ENCODE measurements at places on chromosomes 11 and 22.

GRCh38 chr11:78213526-78214330, 25.0 kb downstream of the USP35 start:
- DNase-seq = no peak

- no peak for DNase-seq
Measured at GRCh38 chr11:7523416-7524210, 9.8 kb downstream of the PPFIBP2 start.

GRCh38 chr11:72245263-72245816, 1.4 kb upstream of the PHOX2A start:
- DNase-seq = no peak

DNA sequence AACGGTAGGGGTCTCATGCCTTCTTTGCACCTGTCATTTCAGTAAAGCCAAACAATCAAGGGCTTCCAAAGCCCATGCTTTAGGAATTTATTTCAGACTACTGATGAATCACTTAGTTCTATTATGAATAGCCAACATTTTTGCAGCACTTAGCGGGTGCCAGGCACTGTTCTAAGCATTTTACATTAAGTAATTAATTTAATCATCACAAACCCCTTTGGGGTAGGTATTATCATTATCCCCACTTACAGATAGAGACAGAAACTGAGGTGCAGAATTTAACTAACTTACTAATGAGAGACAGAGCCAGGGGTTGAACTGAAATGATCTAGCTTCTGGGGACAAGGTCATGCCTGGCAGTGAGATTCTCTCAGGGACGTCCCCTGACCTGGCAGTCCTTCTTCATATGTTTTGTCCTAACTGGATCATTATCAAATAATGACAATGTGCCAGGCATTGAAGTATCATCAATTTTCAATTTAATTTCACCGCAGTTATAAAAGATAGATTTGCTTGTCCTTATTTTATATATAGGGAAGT, 31.7 kb upstream of the NAV2 start:
- DNase-seq = no peak

DNA sequence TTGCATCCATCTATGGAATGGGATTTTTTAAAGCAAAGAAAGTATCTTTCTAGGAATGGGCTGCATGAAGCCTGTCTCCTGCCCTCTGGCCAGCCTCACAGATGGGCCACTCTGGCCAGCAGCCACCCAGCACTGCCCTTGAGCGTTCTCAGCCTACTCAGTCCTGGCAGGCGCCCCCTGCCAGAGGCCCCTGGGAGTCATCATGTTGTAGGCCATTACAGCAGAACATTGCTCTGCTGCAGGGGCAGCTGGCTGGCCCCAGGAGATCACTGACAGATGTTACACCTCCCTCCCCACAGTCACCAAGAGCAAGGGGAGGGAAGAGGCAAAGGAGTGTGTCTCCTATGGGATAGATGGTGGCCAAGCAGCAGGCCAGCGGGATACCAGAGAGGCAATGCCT, 363.7 kb downstream of the NXPE2 start:
- DNase-seq = no peak

GRCh38 chr11:2975594-2975993, 16.5 kb downstream of the NAP1L4 start:
- DNase-seq = peak; percentile 23

DNA sequence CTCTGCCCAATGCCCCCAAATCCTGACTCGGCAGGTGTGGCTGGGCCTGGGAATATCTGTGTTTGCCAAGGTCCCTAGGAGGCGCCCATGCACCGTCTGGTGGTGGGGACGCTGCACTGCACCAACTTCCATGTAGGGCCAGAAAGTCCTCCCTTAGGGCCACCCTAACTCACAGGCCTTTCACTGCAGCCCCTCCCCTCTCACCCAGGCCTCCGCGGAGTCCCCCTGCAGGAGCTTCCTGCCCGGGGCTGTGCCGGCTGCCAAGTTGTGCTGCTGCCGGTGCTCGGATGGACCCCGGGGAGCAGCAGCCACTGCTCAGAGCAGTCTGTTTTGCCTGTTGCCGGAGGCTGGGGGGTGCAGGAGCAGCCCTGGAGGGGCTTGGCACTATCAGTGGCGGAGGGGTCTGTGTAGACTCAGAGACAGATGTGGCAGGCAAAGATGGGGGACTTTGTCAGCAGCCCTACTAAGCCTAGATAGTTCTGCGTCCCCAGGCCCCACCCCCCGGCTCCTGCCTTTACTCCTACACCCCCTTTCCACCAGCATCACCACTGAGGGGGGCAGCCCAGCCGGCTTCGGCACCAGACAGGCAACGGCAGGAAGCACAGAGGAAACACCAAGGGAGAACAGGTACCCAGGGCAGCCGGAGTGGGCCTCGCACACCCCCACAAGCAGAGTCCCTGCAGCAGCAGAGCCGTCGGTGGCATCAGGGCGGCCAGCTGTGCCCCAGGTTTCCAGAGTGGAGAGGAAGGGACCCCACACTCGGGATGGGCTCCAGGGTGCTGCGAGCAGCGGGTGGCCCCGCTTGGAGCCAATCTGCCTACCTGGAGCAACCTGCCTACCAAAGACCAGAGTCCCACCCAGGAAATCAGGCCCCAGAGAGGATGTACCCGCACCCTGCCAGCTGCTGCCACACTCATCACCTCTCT, 124.3 kb downstream of the TRIM29 start:
- no peak for DNase-seq
